NCI-H1048 (cell line): ENCODE measurements at places on chromosomes 3 and 15.

DNA sequence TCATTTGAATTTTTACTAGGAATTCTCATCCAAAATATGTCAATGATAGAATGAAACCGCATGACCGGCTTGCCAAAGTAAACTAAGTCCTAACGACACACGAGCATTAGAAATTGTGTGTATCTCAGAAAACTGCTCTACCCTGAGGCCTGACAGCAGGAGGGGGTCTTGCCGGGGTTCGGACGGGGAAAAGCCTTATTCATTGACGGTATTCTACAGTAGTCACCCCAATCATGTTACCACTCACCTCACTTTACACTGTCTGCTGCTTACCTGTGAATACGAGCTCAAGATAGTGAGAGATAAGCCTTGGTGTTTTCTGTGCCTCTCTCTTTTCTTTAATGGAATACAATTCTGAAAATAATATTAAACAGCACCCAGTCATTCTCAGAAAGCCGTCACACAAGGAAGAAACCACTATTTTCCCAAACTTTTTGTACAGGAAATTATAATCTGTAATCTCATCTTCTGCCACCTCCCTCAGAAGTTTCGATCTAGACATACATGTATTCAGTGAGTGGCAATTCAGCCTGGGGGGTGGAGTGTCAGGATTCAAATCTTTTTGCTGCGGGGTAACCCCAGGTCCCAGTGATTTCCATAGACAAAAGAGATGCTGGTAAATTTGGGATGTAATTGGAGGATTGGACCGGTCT, 492 bp upstream of the FAM43A start:
- DNase-seq: no peak

- DNase-seq: no peak
These were observed 99.3 kb downstream of the OXNAD1 start for GRCh38 chr3:16364323-16364722.

DNA sequence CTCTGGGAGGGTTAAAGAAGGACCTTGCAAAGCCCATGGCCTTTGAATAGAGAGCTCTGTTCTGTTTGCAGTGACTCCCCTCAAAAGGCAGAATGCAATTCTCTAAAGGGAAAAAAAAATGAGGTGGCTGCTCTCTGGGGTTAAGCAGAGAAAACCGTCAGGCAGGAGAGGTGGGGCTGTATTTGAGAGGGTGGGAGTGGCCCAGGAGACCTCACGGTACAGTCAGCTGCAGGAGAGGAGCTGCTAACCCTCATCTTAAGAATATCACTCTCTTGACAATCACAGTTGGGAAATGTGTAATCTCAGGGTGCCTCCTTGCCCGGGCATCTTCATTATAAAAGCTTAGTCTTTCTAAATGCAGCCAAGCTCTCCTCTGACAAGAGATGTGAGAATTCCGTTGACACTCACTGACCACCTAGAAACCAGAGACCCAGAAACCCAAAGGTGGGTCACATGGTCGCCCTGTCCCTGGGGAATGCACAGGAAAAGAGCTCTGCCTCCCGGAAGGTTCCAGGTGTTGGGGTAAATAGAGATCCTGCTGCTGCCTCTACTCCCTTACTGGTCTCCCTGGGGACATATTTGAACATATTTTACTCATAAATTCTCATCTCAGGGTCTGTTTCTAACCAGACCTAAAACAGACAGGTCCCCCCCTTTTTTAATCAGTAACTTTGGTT, 159.1 kb upstream of the CTDSPL start:
- no peak for DNase-seq

- no peak for DNase-seq
These were observed 62.7 kb downstream of the MEF2A start for GRCh38 chr15:99628374-99629001.

- DNase-seq: no peak
These were observed 11.4 kb downstream of the RAB6B start for GRCh38 chr3:133884054-133884886.
